GM18507 (cell line): ENCODE measurements at places on chromosomes 5 and 9.

GRCh38 chr9:88852794-88853193 is 138.5 kb upstream of the S1PR3 start:
- no peak for DNase-seq

- DNase-seq = no peak
Measured at GRCh38 chr9:131727795-131728545, 11.9 kb downstream of the RAPGEF1 start.

DNA sequence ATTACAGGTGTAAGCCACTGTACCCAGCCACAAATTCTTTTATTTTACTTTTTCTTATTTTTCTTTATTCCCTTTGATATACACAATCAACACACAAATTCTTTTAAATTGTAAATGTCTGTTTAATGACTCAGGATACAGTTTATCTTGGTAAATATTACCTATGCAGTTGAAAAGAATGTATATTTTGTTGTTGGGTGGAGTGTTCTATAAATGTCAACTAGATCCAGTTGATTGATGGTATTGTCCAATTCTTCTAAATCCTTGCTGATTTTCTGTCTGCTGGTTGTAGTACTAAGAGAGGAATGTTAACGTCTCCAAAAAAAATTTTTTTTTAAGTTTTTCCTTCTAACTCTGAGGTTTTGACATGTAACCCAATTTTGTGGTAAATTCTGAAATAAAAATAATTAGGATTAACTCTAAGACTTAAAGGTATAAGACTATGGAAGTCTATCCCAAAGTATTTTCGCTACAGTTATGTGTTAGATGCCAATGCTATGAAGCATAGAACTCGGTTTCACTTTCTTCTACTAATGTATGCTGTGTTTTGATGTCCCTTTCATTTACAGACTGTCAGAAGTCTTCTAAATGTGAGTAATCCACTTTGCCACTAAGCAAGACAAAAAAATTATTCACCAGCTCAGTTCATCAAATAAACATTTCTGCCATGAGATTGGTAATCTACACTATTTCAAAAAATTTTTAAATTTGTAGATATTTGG is 720.2 kb upstream of the C9orf72 start:
- DNase-seq = no peak

DNA sequence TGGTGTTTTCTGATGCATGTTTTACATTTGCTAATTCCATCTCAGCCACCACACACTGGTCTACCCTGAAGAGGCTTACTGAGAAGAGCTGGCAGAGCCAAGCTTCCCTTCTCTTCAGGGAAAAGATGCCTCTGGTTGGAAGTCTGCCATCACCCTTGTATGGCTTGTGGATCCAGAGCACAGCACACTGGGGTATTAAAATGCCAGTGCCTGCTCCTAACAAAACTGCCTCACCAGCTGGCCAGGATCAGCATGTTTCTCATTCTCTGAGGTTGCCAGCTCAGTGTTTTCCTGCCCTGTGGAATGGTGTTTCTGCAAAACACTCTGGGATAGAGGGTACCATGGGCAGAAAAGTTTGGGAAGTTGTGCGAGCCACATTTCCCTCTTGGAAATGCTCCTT is 31.6 kb upstream of the ZNF618 start:
- no peak for DNase-seq

DNA sequence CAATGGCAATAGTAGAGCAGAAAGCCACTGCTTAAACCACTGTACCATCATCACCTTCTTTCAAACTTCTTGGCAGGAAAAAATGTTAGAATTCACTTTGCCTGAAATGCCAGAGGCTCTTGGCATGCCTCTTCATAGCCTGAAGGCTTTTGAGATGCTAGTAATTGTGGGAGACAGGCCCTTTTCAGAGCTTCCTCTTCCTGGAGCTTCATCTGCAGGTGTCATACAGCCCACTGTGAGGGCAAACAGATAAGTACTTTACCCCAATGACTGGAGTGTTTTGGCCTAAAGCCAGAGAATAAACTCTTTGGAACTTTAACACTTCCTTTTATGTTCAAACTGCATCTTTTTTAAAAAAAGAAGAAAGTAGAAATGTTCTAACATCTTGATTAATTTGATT is 81.3 kb upstream of the TMEM171 start:
- DNase-seq = no peak
